Stimulated activated CD4-positive, alpha-beta T cell treated with anti-CD3 and anti-CD28 coated beads, Interleukin-1b, Interleukin-23, amount 100 ng/mL, for 48 hours (primary cell): ENCODE measurements at places on chromosomes 1 and 21.
A peak's percentile ranks its signal among the peaks of the same experiment; 100 is the strongest.

GRCh38 chr1:20409971-20410370 is 76.0 kb downstream of the CAMK2N1 start:
- no peak for DNase-seq

DNA sequence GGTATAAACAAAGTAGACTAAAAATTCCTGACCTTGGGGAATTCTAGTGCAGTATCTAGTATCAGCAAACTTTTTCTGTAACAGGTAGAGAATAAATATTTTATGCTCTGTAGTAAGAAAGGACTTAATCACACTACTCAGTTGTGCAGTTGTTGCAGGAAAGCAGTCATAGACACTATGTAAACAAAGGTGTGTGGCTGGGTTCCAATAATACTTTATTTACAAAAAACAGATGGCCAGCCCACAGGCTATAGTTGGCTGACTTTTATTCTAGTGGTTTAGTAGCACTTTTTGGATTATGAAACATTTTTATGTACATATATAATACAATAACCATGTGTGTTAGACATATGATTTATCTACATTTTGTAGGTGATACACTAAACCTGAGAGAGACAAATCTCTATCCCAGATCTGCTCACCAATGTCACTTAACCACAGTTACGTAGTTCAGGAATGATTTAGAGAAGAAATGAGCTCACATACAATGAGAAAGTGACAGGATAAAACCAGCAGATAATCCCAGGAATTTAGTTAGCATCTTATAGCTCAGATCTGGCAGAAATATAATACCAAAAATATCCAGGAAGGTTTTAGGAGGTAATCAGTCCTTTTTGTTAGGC is 56.1 kb downstream of the MIER1 start:
- DNase-seq, result no peak

DNA sequence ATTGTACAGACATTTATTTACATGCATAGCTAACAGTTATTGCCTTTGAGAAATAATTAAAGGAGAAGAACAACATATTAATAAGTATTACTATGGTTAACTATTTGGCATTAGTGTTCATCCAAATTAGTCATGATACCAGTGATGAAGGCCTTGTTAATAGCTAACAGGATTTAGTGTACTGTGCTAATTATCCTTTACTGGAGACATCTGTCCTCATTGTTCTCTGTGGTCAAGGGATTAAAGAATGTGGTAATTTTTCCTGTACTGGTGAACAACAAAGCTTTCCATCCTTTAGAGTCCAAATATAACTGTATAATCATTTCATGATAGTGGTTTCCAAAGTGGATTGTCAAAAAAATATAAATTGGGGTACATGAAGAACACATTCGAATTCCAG is 103.9 kb downstream of the ADGRL4 start:
- no peak for DNase-seq

- no peak for DNase-seq
Measured at GRCh38 chr1:163131981-163132380, 62.8 kb downstream of the RGS4 start.

DNA sequence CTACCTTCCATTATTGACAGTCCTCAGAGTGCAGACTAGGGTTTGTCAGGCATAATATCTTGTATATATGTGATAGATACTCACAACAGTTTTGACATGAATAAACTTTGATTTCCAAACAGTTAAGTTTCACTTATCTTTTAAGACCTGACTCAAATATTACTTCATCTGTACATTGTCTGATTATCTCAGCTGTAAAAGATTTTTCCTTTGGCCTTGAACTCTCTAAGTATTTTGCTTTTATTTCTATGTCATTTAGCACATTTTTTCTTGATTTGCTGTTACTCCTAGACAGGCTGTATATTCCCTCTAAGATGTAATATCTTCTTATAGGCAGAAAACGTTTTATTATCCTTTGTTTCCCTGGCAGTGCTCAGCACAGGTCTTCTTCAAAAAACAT is 65.6 kb upstream of the DMRTA2 start:
- no peak for DNase-seq

DNA sequence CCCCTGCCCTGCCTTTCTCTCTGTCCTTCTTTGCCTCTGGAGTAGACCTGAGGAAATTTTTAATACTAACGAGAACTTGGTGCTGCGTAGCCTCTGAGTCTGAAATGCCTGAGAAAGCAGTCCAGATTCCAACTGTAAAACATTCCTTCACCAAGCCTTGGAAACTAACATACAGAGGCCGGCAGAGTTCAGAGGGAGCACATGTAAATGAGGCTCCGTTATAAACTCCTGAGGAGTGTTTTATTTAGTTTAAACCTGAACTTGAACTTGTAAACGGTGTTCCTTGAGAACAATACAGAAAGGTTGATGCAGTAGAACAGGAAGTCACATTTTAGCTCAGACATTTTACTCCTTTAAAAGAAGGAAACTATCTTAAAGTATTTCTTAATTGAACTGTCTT is 280.7 kb downstream of the TM2D1 start:
- DNase-seq, result no peak

DNA sequence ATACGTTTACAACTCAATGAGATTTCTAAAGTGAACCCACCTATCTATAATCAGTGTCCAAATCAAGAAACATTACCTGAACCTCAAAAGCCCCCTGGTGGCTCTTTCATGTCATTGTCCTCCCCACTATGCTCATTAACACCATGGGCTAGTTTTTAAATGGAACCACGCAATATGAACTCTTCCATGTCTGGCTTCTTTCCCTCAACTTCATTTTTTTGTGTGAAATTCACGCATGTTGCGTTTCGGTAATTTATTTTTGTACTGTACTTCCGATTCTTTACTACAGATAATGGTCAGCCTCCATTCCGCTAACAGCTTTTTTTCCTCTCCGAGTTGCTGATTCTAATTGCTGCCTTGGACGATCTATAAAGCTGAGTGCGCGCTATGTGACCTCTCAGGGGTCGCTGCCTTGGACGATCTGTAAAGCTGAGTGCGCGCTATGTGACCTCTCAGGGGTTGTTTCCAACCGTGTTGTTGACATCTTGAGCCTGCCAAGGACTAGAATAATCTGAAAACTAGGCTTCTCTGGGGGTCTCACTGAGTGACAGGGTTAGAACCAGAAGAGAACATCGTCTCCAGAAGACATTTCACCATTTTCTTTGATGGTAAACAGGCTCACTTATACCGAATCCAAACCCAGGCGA is 1.1 kb upstream of the CACYBP start:
- peak; percentile 34 for DNase-seq

- DNase-seq, result no peak
Measured at GRCh38 chr1:18881164-18881563, 21.2 kb downstream of the ALDH4A1 start.

GRCh38 chr1:66684353-66684752 is 67.9 kb upstream of the DYNLT5 start:
- no peak for DNase-seq

GRCh38 chr1:61825393-61825792 is 83.1 kb downstream of the PATJ start:
- DNase-seq, result no peak

DNA sequence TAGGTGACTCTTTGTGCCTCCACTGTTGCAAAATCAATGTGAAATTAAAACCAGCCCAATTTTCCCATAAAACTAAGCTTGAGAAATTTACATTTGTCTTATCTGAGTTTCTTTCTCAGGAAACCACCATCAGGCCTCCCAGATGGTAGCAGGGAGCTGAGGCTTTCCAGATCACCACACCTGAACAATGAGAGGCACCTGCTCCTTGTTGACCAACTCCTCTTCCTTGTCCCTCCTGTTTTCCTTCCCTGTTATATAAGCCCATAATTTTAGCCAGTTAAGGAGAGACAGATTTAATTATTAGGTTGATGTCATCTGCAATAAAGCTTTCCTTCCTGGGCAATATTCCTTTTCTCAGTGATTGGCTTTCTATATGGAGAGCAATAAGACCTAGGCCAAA is 32.0 kb upstream of the C1orf185 start:
- DNase-seq, result no peak

DNA sequence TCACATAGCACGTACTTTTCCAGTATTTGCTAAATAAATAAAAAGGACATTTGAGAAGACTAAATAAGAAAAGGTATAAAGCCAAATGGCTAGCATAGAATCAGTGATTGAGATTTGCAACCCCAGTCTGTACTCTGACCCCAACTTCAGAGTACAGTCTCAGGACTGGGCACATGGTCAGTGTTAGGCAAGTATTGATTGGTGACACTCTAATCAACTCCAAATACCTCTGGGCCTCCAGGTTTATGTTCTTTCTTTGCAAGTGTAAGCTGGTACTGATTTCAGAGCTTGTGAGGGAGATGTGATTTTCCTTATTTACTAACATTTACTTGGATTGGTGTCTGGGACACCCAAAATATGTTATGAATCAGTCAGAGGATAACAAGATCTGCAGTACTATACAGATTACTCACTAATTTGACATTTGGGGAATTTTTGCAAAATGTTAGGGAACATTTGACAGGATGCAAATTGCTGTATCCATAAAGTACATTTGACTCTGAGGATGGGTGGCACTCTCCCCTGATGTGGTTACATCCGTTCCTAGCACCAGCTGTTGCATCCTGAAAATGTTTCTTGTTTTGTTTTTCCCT is 34.2 kb downstream of the LMO4 start:
- no peak for DNase-seq

DNA sequence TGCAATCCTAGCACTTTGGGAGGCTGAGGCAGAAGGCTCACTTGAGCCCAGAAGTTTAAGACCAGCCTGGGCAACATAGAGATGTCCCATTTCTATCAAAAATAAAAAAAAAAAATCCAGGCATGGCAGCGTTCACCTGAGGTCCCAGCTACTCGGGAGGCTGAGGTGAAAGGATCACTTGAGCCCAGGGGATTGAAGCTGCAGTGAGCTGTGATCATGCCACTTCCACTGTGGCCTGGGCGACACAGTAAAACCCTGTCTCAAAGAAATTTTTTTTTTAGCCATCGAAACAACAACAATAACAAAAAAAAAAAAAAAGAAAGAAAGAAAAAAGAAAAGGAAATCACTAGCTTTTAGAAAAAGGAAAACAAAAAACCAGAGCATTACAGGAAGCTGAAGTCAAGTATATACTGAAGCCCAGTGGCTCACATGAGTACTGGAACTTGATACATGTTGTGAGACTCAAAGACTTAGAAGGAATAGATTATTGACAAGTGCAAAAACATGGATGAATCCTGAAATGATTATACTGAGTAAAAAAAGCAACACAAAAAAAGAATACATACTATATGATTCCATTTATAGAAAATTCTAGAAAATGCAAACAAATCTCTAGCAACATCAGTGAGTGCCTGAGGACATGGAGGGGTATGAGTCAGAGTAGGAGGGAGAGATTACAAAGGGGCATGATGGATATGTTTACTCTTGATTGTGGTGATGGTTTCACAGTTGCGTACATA is 6.1 kb upstream of the RABGAP1L start:
- DNase-seq, result no peak

DNA sequence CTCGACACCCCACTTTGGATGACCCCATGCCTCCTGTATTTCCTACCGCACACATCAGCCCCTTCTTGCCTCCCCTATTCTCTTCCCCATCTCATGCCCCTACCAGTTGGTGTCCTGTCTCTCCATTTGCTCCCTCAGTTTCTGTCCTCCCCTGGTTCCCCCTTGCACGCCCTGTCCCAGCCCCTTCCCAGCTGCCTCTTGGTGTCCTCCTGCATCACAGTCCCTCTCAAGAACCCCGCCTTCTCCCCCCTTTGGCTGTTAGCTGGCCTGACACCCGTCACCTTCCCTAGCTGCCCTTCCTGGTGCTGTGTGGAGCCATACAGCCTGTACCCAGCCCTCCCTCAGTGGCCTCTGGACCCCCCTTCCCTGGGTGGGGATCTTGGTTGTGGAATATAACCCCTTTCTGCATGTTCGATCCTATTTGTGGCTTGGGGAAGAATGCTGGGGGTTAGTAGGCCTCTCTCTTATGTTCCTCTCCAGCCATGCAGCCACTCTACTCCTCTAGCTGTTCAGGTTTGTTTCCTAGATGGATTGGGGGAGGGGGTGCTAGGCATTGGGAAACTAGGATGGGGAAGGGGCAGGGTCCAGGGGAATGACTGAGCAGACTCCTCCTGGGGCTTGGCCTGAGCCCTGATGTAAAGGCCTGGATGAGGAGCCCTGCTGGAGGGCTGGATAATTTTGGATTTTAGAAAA is 41.4 kb upstream of the NFASC start:
- DNase-seq, result no peak

GRCh38 chr1:76901158-76901767 is 34.0 kb downstream of the ST6GALNAC5 start:
- peak; percentile 18 for DNase-seq

DNA sequence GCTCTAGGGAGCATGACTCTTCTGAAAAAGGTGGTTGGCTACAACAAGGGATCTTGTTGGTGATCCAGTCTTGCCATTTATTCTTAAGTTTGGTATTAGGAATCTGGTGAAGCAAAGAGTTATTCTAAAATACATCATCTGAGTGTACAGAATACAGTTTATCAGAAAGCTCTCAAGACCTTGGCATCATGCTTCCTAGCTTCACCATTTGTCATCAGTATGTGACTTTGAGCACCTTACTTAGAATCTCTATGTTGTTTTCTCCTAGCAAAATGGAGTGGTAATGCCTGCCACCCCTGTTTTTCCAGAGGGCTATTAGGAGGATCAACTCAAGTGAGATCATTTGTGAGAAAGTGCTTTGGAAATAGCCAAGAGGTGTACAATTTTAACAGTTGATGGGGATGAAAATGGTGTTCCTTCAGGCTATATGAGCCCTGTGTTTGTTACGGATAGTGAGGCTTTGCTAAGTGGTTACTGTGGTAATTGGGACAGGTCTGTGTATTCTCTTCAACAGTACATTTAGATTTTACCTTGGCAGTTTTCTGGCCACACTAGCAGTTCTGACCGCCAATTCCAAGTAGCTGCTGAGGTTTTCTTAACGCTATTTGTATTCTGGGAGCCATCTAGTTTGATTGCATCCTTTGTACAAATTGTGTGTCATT is 120.5 kb downstream of the DISP1 start:
- no peak for DNase-seq

DNA sequence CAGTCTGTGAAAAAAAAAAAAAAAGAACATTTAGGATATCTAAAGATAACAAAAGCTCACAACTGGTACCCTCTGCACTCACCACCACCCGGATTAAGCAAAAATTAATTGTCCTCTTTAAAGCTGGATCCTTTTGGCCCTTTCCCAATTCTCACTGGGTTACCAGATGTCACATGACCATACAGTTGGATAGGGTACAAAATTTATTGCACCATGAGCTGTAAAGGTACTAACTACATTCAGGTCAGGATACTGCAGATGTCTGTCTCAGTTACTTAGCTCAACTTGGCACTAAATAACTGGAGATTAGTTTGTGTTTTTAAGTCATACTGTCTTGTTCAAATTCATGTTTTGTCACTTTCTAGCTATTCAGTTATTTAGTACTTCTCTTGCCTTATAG is 96.3 kb downstream of the GPATCH2 start:
- DNase-seq, result no peak

DNA sequence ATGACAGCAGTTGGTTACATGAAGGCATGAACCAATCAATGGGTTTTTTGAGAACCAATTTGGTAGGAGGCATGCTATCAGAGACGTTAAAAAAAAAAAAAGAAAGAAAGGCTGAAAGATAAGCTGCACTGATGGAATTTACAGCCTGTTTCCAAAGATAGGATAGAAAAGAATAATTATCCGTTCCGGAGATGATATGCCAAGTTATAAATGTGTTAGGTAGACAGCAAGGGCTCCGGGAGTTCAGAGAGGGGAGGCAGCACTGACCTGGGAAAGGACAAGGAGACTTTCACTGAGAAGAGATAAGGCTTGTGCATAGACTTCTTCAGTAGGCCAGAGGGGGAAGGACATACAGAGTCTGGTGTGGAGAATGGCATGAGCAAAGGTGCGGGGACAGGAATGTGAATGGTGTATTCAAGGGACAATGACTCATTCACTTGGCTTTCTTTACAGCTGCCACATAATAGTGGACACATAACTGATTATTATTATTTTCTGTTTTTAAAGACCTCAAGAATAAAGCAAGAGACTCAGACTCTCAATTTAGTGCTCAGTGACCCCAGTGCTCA is 24.8 kb upstream of the ACBD6 start:
- no peak for DNase-seq
